Endodermal cell (in vitro differentiated cells): ENCODE measurements at places on chromosomes 16 and 17. TPM values are rescaled to one million over a fixed set of nuclear protein-coding genes. Genes with fewer than 3 reads are reported as not detected.
A peak's percentile ranks its signal among the peaks of the same experiment; 100 is the strongest.

DNA sequence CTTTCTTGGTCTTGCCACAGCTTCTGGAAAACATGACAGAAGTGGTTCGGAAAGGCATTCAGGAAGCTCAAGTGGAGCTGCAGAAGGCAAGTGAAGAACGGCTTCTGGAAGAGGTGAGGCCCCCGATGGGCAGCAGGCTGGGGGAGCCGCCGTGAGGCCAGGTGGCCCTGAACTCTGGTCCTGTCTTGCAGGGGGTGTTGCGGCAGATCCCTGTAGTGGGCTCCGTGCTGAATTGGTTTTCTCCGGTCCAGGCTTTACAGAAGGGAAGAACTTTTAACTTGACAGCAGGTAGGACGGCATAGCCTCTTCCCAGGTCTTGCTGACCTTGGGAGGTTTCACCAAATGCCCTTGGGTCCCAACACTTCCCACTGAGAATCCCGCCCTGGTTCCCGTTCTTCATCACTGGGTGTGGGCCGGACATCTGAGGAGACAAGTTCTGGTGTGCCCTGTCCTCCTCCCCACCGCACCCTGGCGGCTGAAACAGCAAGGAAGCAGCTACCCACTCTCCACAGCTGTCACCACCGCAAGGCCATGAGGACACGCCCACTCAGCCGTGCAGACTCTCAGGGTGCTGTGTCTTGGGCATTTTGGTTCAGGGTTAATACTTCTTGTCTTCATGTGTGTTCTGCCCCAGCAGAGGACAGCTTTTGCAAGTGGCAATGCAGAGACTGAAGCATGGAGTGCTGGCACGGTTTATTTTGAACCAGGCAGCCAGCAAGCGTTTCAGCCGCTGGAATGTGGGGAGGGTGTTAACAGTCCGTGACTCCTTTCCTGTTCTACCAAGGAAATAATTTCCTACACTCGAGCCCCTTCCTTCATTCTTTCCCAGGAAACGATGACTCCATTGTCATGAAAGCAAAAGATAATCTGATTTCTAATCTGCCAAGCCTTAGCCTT is 21.4 kb downstream of the NTAN1 start:
- DNase-seq: no peak

DNA sequence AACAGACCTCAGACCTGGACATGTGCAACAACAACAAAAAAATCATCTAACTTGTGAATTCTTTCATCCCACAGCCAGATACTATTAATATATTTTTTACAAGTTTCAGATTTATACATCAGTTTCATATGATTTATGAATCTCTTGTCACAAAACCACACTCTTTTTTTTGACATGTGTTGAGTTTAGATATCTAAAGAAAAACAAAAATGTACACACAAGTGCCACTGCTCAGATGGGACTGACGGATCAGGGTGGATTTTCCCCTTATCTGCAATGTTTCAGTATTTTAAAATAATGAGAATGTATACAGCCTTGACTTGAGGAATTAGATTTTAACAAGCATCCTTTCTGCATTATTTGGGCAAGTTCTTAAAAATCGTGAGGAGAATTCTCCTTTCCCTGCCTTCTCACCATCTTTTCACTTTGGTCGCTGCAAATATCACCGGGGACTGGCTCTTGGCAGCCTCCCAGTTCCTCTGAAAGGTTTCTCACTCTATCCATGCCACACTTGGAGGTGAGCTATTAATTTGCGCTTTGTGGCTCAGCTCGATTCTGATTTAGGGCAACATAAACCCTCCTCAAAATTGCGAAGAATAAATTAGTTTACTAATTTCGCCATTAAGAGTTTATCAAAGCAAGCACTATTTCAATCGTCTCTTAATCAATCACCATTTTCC is 225.7 kb downstream of the XYLT1 start:
- no peak for DNase-seq

DNA sequence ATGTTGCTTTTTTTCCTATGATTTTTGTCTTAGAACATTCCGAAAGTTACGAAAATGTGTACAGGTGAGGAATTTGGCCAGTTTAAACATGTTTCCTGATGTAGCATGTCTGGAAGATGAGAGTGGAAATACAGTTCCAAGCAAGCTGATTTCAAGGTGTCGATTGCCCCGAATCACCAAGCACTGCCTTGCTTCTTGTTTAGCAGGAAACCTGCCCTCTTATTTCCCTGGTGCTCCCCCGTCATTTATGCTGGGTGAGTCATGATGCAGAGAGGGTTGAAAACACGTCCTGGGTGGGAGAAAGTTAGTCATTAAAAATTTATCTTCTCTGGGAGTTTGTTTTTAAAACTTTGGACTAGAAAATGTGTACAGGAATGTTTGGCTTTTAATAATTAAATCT is 608.6 kb upstream of the EEF2KMT start:
- DNase-seq: no peak

GRCh38 chr17:67026341-67026740 is 18.0 kb upstream of the CACNG1 start:
- DNase-seq: no peak

- DNase-seq: no peak
Measured at GRCh38 chr16:27756206-27756970, 206.4 kb downstream of the KATNIP start.

GRCh38 chr17:82875407-82875856 is 35.6 kb upstream of the ZNF750 start:
- DNase-seq: peak; percentile 82

DNA sequence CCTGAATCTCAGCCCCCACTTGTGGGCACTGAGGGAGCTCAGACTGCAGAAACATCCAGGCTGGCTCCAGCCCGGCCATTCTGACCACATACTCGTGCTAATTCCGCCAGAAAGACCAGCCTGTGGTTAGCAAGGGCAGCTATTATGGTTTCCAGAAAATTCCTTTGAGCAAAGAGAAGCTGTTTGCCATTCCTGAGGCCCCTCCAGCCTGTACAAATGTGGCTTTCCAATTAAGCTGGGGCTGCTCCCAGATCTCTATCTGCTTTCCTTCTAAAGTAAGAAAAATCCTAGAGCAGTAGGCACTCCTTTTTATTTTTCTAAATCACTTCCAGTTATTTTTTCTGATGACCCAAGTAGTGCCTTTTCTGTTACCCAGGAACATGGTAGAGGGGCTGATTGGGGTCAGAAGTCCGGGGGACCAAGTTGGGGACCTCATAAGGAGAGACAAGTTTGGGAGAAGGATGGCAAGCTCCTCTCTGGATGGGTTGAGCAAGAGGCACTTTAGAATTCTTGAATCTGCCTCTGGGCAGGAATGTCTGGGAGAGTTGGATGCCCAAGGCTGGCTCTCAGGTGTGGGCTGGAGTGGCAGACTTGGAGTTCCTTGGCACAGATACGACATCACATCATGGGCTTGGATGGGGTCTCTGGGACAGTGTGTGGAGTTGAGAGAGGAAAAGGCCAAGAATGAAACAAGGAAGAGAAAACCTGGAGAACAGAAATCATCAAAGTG is 83.3 kb upstream of the TNRC6C start:
- DNase-seq: no peak

DNA sequence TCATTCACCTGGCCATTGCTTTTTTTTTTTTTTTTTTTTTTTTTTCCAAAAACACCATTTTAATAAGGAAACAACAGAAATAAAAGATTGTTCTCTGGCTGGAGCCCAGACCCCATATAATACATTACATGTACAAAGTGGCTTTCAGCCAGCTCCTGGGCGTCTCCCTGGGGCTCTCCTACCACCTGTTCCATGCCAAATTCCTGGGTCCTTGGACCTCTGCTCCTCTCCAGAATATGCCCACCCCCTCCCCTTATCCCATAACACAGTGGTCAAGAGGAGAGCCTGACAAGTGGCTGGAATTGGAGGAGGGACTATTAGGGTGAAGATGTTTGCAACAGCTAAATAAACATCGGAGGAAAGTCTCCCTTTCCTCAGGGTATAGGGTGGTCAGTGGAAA is 3.6 kb upstream of the PHF12 start:
- DNase-seq: no peak

DNA sequence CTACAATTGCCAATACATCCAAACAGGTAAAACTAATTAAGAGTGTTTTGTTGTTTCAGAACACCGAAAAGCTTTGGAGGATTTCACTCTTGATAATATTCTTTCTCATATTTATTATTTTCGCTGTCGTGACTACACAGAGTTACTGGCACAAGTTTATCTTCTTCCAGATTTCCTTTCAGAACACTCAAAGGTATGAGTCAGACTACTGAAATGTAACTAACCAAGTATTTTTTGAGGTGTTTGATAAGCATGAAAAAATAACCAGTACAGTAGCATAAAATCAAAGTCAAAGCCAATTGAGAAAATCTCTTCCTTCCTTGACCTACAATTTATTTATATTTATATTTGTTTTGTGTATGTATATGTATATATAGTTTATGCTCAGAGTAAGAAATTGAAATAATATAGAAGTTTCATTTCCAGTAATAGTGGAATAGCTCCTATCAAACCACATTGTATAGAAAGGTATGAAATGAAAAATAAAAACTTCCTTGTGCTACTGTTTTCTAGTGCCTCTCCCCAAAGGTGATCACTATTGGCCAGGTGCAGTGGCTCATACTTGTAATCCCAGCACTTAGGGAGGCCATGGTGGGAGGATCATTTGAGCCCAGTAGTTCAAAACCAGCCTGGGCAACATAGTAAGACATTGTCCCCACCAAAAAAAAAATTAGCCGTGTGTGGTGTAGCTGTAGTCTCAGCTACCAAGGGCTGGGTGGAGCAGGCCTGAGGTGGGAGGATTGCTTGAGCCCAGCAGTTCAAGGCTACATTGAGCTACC is 10.9 kb downstream of the RAD51C start:
- DNase-seq: no peak

DNA sequence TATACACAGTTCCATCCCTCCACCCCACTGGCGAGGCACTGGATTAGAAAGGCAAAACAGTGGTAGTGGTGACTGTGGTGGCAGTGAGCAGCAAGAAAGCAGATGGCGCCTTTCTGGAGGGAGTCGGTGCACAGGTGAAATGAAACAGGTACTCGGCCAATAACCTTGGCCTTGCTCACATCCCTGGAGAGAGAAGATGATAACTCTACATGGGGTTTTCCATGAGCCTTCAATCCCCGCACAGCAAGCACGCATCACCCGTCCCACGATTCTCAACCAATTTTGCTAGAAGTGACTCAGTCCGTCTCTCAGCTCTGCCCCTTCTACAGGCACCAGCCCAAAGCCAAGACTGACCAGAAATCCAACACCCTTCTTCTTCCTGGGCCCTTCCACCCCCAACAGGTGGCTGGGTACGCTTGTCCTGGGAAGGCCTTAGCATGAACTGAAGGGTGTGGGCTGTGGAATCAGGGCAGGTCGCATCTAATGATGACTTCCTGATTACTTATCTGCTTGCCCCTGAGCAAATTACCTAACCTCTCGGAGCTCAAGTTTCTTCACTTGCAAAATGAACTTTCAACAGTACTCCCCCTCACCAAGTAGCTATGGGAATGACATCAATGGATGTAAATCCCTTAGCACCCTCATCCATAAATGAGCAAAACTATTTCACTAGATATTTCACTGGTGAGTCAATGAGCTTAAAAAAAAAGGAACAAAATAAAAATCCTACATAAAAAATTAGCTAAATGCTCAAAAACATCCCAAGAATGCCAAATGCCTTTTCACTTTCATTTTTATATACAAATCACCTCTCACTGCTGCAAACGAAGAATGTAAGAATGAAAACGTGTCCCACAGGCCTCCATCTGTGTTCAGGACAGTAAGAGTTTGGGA is 18.0 kb downstream of the XPO6 start:
- DNase-seq: no peak

GRCh38 chr16:24820522-24820921 is 25.2 kb upstream of the SLC5A11 start:
- DNase-seq: no peak

- DNase-seq: peak; percentile 98
Measured at GRCh38 chr16:67246756-67247191, 507 bp downstream of the FHOD1 start.

GRCh38 chr16:13951611-13952010 is 31.7 kb downstream of the ERCC4 start:
- no peak for DNase-seq

DNA sequence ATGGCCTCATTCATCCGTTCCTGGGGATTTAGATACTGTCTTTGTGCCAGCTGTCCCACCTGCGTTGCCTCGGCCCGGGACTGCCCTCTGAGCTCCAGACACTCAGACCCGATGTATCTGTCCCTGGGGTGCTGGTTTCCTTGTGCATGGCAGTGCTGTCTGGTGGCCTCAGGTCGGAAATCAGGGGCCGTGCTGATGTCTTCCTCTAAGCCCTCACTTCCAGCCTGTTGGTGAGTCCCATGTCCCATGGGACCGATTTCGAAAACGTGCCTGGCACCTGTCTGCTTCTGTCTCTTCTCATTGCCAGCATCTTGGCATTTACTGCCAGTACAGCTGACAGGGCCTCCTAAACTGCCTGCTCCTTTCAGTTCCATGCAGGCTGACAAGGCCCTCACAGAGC is 22.1 kb downstream of the NT5M start:
- DNase-seq: peak; percentile 40

DNA sequence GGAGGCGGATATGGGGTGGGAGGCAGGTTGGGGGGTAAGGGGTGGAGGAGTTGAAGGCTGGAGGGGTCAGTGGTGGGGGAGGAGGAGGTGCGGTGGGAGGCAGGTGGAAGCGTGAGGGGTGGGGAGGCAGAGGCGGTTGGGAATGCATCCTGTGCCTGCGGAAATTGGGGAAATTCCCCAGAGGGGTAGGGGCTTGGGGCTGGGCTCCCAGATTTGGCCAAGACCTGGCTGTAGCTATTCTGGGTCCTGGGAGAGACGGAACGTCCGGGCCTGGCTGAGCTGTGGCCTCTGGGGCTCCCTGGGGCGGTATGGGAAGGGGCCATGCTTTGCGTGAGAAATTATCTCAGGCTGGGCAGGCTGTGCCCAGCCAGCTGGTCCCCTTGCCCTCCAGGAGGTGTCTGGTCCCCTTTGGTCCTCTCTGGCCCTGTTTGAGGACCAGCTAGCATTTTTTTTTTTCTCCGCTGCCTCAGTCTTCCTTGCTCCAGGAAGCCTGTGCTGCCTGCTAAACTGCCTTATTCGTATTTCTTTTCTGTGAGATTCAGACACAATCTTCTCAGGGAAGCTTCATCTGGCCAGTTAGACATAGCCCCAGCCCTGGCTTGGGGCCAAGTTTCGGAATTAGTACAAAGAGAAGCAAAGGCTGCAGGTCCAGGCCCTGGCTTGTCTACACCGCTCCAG is 7.3 kb upstream of the TRPV2 start:
- DNase-seq: peak; percentile 83

- DNase-seq: peak; percentile 64
Measured at GRCh38 chr17:27293359-27293897, 486 bp upstream of the WSB1 start.

Gene ZFPM1
- total RNA-seq: 11.6 to 21.5 TPM (median 21.0 TPM) in 3 replicates

Gene ZG16
- total RNA-seq: not detected in 2 replicates

Gene CHD9
- 40.5 to 60.5 TPM (median 45.3 TPM) in 3 replicates for total RNA-seq

Gene ASPHD1
- total RNA-seq: 7.5 and 8.7 TPM in 2 replicates

Gene MT1F
- total RNA-seq: 3.4 and 6.8 TPM in 2 replicates

Gene CHST4
- total RNA-seq: 3.0 and 3.2 TPM in 2 replicates

Gene INO80E
- 77.4 and 80.4 TPM in 2 replicates for total RNA-seq

Gene JUP
- 167 and 168 TPM in 2 replicates for total RNA-seq

Gene C16orf92
- total RNA-seq: not detected in 2 replicates
